ENCODE measurements at places on chromosomes 3 and 15.
A peak's percentile ranks its signal among the peaks of the same experiment; 100 is the strongest.

GRCh38 chr15:81160312-81161159, 26.5 kb downstream of the CFAP161 start:
- no peak for DNase-seq

DNA sequence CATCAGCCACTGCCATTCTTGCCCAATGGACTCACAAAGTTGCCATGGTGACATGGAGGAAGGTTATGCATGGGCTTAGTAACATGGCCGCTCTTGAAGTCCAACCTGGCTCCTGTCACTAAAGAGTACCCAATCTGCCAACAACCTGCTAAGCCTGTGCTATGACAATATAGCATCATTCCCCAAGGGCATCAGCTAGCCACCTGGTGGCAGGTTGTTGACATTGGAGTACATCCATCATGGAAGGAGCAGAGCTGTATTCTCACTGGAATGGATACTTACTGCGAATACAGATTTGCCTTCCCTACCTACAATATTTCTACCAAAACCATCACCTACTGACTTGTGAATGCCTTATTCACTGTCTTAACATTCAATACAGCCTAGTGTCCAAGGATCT, 138.9 kb upstream of the RORA start:
- DNase-seq: no peak

DNA sequence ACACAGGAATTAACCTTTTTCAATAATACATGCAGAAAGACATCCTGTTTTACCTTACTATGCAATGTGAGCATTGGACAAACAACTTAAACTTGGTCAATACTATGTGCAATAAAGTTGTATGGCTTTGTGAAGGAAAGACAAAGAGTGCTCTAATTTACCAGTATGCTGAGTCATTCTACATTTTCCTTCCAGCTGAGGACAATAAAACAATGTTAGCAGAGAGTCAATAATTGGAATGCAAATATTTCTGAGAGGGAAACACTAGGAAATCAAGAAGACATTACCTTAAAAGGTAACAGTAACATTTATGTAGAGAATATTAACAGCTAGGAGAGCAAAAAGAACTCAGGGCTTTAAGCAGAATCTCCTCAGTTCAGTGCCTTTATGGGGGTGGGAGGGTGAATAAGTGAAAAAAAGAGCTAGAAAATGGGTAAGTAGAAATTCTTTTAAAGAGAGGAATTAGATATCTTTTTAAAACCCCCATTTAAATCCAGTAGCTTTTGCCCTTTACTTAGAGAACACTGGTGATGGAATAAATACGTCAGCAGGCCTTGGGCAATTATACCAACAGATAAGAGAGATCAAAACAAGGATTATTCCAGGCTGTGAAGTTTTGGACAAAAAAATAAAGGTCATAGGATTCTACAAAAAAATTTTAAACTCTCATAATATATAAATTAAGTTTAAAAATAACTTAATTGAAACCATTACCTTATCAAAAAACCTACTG, 11.6 kb upstream of the HGD start:
- no peak for DNase-seq

GRCh38 chr3:32257042-32257441, 18.6 kb downstream of the CMTM8 start:
- DNase-seq: no peak

- no peak for DNase-seq
Measured at GRCh38 chr3:49035281-49035680, 6.1 kb upstream of the IMPDH2 start.

DNA sequence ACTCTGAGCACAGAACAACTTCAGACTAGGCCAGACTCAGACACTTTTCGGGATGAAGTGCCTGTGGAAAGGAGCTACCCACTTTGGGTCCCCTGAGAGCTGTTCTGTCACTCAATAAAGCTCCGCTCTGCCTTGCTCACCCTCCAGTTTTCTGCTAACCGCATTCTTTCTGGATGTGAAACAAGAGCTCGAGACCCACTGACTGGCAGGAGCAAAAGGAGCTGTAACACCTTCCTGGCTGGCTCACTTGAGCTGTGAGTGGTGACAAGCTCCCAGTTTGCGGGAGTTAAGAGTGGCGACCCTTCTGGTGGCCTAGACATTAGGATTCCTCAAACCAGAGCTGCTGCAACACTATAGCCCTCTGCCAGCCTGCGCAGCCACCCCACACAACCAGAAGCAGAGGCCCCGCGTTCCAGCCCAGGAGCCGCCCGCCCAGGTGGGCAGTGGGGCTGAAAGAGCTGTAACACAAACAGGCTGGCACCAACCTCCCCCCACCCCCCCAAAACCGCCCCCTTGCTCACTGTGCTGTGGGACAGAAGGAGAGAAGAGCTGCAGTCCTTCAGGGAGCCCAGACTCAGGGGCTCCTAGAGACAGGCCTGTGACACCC, 1178.1 kb upstream of the GBE1 start:
- no peak for DNase-seq

GRCh38 chr15:33314069-33314468, 3.3 kb downstream of the RYR3 start:
- no peak for DNase-seq

DNA sequence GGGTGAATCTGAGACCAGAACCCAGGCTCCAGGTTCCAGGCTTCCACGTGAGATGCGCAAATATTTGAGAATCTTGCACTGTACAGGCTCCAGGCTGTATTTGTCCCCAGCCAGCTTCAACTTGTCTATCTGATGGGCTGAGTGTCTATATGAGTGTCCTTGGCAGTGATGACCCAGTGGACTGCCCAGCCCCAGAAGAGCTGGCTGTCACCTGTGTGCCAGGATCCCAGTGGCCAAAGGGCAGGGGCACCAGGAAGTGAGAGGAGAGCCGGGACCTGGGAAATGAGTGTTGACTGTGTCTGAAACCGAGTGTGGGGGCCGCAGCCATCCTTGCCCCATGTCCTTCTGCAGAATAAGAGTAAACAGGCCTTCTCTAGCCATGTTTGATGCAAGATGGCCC, 10.4 kb downstream of the FAH start:
- no peak for DNase-seq

DNA sequence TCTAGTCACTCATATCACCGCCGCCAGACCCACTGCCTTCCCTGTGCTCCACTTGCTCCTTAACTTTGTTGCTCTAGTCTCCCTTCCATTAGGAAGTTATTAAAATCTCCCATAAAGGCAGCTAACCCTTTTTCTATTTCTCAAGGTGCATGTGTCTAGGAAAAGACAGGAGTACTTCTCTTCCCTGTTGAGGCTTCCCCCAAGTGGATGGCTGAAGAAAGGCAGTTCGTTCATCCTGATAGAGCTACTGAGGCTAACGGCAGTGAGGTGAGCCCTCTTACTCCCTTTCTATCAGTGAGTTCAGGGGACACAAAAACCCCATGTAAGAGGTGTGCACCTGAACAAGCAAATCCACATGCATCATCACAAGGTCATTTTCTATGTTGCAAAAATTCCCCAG, 397.8 kb downstream of the IGSF11 start:
- DNase-seq: no peak

DNA sequence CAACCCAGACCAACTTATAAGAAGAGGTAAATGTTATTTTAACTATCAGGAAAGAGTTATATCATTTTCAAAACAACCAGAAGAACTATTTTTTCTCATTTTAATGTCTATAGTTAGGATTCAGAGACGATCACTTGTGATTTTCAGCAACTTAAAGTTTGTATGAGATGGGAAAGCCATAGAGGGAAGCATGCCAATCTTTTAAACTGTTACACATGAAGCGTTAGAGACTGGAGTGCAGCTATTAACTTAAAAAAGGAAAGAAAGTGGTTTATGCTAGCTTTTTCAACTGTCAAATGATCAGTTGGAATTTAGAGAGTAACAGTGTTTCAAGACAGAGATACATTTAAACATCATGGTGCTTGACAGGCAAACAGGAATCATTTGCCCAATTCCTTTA, 91.7 kb upstream of the LPP start:
- DNase-seq: no peak

GRCh38 chr15:66326051-66326450, 30.4 kb downstream of the TIPIN start:
- DNase-seq: no peak

- DNase-seq: no peak
Measured at GRCh38 chr3:126111126-126111551, 27.2 kb upstream of the SLC41A3 start.

DNA sequence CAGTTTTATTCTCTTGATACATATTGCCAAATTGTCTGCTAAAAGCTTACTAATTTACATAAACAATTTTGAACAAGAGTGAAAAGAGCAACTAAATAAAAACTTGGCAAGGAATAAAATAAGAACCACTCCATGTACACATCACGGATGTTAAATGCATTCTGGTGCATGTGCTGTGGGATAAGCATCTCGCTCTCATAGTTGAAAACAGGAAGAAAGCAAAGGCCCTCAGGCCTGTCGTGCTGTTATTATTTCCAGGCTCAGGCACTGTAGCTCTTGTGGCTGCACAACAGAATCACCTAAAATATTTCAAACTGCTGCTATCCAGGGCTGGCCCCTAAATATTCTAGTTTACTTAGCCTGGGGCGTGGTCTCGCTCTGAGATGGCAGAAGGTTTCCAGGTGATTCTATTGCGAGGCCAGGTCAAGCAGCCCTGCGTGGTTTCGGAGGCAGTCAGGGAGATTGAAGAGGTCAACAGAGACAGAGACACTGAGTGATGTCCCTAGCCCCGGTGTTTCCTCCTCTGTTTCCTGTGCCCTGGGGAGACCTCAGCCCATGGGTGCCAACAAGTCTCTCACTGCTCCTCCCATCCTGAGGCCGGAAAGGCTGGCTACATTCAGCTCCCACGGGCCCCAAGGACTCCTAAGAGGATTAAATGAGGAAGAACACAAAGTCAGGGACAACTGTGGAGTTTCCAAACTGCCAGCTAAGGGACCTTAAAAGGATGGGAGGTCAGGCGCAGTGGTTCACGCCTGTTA, 18.2 kb upstream of the PDIA5 start:
- DNase-seq: no peak

DNA sequence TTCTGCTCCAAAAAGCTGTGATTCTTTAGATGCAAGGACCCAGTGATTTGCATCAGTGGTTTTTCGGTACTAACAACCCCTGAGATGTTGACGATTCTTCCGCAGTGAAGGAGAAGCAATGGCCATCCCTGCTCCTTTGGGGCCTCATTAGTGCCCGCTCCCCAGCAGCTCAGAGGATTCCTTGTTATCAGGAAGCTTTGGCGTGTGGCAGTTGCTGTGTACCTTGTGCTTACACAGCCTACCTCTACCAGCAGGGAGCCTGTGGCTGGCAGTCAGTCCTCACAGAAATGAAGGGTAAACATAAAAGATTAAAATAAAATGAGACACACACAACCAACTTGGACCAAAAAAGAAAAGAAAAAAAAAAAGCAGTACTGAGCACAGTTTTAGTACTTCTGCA, 55.2 kb downstream of the CNTN3 start:
- DNase-seq: no peak

DNA sequence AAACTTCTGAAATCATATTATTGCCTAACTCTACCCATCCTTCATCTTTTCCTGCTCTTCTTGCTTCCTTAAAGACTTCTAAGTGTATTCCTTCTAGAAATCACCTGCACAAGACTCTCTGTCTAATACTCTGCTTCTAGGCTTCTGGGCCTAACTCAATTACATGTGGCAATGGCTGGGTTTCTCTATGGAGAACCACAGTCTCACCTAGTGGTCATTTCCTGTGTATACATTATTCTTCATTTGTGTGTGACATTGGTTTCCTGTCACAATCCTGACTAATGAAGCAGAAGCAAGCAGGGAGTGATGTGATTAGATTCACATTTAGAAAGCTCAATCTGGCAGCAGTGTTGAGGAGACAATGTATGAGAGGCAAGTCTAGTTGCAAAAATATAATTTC, 16.9 kb upstream of the CLDN1 start:
- DNase-seq: no peak

- DNase-seq: no peak
Measured at GRCh38 chr3:123150449-123151215, 51.1 kb upstream of the SEC22A start.

DNA sequence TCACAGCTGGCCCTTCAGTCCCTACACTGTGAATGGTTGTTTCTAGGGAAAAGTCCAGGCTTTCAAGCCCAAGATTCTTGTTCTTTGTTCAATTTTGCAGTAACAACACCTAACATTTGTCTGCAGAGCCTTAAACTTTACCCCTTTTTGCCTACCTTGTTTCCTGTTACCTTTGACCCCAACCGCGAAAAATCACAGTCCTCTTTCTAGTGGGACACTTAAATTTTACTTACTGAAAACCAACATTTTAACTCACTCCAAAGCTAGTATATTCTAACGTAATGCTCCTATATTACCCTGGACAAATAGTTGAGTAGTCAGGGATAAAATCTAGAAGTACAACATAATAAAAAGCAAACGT, 649 bp upstream of the PIK3CB start:
- DNase-seq: no peak

GRCh38 chr3:49004352-49005302, 2.6 kb upstream of the WDR6 start:
- DNase-seq: no peak

- no peak for DNase-seq
Measured at GRCh38 chr15:58724466-58724865, 25.0 kb downstream of the ADAM10 start.

- DNase-seq: peak; percentile 48
Measured at GRCh38 chr3:100045696-100046095, 68.6 kb downstream of the FILIP1L start.

GRCh38 chr15:31390029-31390428, 63.4 kb downstream of the KLF13 start:
- no peak for DNase-seq

- no peak for DNase-seq
Measured at GRCh38 chr3:29189328-29189727, 91.5 kb upstream of the RBMS3 start.

- DNase-seq: no peak
Measured at GRCh38 chr3:183987000-183987600, 30.6 kb downstream of the ABCC5 start.

- DNase-seq: no peak
Measured at GRCh38 chr15:33191591-33191990, 2.9 kb downstream of the FMN1 start.

DNA sequence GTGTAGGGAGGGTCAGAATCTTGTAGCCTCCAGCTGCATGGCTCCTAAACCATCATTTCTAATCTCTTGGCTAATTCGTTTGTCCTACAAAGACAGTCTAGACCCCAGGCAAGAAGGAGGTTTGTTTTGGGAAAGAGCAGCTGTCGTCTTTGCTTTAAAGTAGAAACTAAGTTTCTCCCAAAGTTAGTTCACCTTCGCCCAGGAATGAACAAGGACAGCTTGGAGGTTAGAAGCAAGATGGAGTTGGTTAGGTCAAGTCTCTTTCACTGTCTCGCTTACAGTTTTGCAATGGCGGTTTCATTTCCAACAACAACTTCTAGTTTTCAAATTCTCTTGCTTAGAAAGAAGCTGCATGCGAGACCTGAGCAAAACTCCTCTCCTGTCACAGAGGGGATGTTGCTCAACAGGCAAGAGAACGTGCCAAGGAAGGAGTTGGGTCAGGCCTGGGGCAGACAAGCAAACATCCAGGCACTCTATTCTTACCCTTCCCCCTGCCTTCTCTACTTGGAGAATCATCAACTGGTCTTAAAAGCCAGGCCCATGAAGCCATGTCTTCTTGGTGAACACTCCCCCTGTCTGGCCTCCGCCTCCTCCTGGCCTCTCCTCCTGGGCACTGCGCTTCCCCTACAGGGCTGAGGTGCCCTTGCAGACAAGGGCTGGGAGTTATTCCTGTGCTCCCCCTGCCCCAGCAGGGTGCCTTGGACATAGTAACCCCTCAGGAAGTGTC, 57.6 kb downstream of the TMEM44 start:
- no peak for DNase-seq

Data from T1000 (cell line).